Brain microvascular endothelial cell (primary cell): ENCODE measurements at places on chromosomes 4 and X.

GRCh38 chr4:163662768-163663167 lies 168.3 kb downstream of the TMA16 start:
- DNase-seq: no peak

GRCh38 chr4:170305627-170306026 lies 215.9 kb upstream of the AADAT start:
- DNase-seq: no peak

DNA sequence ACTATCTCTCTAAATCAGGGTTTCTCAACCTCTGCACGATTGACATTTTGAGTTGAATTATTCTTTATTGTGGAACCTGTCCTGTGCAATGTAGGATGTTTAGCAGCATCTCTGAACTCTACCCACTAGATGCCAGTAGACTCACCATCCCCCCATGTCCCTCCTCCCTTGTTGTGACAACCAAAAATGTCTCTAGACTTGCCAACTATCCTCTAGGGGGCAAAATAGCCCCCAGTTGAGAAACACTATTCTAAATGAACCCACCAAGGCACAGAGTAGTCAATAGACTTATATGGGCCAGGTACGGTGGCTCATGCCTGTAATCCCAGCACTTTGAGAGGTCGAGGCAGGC lies 49.1 kb upstream of the GAB1 start:
- DNase-seq: no peak

DNA sequence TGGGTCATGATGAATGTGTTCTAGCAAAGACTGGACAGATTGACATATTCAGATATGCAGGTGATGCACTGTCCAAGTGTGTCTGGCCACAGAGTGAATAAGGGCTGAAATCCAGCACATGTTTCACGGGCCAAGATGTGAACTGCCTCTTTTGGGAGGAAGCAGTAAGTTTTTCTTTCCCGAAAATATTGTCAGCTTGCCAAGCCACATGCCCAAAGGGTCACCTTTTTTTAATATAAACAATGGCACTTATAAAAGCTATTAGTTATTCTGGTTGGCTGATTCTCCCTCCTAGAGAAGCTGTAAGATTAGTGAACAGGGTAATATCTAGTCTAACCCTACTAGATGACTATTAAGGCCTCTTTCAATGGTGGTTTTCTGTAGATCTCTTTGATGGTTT lies 1.5 kb upstream of the EDNRA start:
- DNase-seq: no peak

GRCh38 chr4:124265701-124266100 lies 446.8 kb downstream of the ANKRD50 start:
- DNase-seq: no peak

GRCh38 chr4:152278505-152279233 lies 257.2 kb downstream of the FBXW7 start:
- DNase-seq: no peak

GRCh38 chr4:140330311-140330900 lies 43.0 kb upstream of the SCOC start:
- DNase-seq: no peak

GRCh38 chr4:15100994-15101695 lies 98.9 kb downstream of the CPEB2 start:
- no peak for DNase-seq

DNA sequence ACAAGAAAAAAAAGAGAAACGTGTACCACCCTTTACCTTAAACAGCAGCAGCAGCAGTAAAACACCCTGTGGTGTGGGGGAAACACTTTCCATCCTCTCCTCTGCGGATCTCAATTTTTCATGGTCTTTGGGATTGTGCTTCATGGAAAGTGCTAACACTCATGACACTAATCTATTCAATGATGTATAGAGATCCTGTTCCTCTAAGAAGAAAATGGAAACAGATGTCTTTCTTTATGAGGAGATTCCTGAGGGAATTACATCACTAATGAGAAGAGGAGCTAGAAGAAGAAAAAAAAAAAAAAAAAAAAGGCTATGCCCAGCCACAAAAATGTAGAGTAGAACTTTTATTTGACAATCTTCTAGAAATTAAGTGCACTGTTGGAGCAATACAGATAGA lies 62.9 kb upstream of the NDST3 start:
- DNase-seq: no peak

DNA sequence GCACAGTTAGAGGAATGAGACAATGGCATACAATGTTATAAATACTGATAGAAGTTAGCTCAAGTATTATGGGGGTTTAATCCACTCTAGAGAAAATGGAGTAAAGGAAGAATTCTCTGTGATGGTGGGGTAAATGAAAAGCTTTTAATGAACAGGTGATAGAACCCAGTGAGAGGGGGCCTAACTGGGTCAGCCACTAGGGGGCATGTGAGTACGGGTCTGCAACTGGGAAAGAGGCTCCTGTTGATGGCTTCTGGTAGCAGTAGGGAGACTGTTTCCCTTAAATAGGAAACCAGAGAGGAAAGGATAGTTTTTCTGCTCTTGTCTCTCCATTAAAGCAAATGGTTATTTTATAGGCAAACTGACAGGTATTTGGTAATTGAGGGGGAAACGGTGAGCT lies 132.8 kb upstream of the GPR101 start:
- no peak for DNase-seq

DNA sequence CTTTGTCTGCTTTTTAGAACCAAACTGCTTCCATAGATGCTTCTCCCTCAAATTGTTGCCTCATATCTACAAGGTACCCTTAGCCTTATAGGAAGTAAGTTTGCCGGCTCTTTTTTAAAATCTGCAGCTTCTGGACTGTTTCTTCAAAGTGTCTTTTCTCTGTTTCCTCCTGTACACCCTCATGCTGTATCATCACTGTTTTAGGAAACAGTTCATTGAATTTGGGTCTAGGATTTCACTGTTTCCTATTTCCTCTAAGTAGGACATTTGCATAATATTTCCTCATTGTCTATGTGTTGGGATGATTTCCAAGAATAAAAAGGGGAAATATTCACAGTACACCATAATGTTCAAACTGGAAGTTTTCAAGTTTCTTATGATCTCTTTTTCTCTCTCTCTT lies 43.0 kb downstream of the BANK1 start:
- no peak for DNase-seq

DNA sequence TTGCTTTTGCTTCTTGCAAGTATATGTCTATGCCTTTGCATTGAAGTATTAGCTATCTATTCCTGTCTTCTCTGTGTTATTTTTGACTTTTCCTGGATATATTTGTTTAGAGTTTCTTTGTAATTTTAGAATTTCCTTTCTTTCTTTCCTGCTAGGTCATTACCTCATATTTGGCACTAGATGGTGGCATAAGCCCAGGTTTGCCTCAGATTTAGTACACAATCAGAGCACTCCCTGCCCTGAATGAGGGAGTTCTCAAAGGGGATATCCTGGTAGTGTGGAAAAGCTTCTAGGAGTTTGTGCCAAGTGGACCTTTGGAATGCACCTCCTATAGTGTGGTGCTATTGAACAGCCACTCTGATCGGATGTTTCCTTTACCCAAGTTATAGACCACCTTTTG lies 181.6 kb downstream of the UGT8 start:
- DNase-seq: peak; percentile 47

DNA sequence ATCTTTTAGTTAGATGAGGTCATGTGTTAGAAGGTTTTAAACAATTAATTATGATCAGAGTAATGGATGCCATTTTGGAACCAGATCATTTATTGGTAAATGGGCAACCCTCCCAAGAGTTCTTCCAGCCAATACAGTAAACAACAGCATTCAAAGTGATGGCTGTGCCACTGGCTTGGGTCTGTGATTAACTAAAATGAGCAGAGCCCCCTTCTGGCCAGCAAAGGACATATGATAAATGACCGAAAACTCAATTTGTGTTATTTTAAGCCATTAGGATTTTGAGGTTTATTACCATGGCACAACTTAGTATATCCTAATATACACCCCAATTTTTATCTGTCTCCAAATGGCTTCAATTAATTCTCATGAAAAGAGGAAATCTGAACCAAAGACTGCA lies 90.8 kb upstream of the NPFFR2 start:
- DNase-seq: peak; percentile 7

DNA sequence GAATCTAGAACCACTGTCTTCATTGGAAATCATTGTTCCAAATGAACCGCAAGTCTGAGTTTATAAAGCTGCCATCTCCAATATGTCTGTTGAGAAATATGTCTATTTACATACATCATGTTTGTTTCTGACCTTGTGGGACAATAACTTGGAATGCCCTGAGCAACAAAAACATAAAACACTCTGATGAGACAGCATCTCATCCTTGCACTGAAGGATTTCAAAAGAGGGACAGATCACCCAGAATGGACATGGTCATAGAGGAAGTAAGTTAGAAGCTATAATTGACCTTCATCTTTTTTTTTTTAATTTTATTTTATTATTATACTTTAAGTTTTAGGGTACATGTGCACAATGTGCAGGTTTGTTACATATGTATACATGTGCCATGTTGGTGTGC lies 22.5 kb downstream of the RXFP1 start:
- no peak for DNase-seq

DNA sequence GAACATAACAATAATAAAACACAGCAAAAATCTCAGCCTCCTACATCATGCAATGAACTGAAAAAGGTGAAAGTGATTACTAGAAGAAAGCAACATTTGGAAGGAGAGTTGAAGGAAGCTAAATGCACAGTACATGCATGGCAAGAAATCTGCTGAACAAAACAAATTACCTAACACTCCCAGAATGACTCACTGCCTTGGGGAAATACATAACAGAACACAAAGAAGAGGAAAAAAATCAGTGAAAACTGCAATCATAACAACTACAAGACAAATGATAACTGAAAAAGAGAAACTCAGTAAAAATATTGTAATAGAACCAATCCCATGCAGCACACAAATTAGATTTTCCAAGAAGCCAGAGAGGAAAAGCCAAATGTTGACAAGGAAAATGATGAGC lies 1513.2 kb downstream of the ARAP2 start:
- no peak for DNase-seq

GRCh38 chr4:27429364-27429871 lies 568.8 kb downstream of the STIM2 start:
- DNase-seq: no peak

- DNase-seq: no peak
Measured at GRCh38 chr4:99696801-99697200, 39.2 kb upstream of the C4orf54 start.

DNA sequence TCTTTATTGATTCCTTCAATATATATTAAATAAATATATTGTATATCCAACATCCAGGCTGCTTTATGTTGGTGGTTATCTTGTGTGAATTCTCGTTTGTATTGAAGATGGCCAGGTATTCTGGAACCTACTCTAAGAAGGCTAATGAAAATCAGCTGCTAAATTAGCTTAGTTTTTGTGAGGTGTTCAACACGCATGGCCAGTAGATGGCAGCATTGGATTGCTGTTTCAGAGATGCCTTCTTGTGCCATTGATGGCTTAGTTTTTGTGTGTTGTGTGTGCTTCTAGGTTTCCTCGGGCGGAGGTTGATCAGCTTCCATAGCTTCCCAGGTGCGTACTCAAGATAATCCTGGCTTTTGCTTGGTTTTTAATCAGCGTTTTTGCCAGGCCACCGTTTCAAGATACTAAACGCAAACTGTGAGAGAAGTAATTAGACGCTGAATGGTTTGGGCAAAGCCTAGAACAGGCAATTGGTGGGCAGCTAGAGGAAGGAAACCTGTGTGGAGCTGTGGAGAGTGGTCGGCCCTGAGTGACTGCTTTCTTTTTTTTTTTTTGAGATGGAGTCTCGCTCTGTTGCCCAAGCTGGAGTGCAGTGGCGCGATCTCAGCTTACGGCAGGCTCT lies 15.1 kb downstream of the NOCT start:
- peak; percentile 75 for DNase-seq

DNA sequence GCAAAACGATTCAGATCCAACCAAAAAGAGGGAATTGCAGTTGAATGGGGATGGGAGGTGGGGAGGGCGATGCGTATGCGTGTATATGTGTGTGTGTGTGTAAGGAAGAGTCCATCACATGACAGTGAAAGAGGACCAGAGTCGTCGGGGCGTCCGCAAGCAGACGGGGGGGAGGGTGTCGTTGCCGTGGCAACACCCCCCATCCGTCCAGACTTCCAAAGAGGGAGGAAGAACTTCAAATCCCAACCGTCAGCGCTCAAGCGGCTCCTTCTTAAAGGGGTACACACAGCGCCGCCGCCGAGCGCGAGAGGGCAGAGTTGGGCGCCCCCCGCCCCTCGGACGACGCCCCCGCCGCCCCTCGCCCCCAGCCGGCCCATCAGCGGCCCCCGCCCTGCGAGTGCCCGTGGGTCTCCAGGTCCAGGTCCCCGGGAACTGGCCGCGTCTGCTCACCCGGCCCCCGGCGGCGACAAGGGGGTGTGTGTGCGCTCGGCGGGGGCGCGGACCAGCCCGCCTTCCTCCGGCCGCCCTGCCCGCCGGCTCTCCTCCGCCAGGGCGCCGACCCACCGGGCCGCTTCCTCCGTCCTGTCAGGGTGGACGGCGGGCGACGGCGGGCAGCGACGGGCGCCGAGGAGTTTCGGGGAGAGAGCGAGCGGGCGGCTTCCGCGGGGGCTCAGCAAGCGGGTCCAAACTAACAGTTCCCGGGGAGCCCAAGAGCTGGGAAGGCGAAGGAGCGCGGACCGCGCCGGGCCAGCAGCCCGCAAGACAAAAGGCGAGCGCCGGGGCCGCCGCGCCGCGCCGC lies 685 bp downstream of the LCORL start:
- DNase-seq: peak; percentile 77

DNA sequence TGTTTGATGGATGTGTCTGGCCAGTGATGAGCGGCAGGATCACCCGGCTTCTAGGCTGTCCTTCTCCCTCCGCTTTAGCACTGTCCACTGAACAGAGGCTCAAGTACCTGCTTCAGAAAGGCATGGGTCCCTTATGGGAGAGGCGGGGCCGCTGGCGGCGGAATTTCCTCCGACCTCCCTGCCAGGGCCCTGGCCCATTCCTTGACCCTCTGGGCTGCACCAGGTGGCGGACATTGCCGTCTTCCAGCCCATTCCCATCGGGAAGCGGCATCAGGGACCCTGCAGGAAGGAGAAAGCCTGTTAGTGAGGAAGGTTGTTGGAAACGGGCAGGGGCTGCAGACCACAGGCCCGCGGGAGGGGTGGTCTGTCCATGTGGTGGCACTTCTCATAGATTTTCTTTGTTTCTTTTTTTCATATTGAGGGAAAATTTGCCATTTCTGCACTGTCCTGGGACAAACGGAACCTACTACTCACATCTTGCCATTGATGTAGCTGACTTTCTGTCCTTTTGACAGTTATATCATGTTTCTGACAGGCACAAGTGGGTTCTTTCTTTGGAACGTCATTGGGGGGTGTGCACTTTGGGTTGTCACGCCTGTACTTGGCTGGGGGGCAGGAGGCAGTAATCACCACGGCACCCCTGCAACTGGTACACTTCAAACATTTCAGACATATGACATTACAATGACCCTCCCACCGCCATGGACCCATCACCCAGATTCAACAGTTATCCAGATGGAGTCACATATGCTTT lies 6.1 kb downstream of the APLN start:
- DNase-seq: no peak

DNA sequence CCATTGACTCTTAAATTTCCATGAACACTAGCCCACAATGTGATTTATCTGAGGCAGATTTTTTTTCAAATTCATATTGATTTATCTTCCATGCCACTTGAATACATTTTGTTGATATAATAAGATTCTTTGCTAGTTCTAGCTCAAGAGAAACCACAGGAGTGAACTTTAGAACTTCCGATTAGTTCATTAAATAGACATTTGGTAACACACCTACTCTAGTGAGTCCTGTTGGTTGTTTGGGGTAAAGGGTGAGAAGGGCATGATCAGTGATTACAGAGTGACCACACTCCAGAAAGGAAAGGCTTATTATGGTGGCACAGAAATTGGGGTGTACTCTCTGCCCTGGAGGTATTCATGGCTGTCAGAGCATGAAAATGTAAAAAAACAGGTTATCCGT lies 120.4 kb downstream of the CDKL5 start:
- DNase-seq: no peak

- no peak for DNase-seq
Measured at GRCh38 chr4:151851354-151851753, 90.5 kb upstream of the GATB start.

GRCh38 chrX:129721870-129722269 lies 16.9 kb upstream of the XPNPEP2 start:
- DNase-seq: no peak
